ENCODE measurements at places on chromosomes 3 and 15. TPM values are rescaled to one million over a fixed set of nuclear protein-coding genes. Genes with fewer than 3 reads are reported as not detected.

Gene SLC35G2
- 14.4 TPM for total RNA-seq

Gene ZNF501
- 25.0 TPM for total RNA-seq

Gene CSPG4
- 6.6 TPM for total RNA-seq

Gene RPSA
- total RNA-seq, result 953 TPM

Gene CLDN18
- total RNA-seq, result not detected

Gene ITIH4
- total RNA-seq, result 17.8 TPM

Gene SNX33
- total RNA-seq, result 3.4 TPM

Gene RBP2
- not detected for total RNA-seq

Gene VILL
- total RNA-seq, result 17.5 TPM

Gene TTLL13
- total RNA-seq, result not detected

Gene FEZF2
- 19.1 TPM for total RNA-seq

Gene ETV5
- 51.6 TPM for total RNA-seq

Gene MYD88
- total RNA-seq, result 7.5 TPM

Gene SEMA7A
- total RNA-seq, result 59.2 TPM

Gene HTR3D
- total RNA-seq, result not detected

Gene SERPINI2
- 2.2 TPM for total RNA-seq

Gene FANCD2OS
- total RNA-seq, result not detected

Gene GXYLT2
- total RNA-seq, result 3.4 TPM

Gene THUMPD3
- total RNA-seq, result 67.3 TPM

Gene SPATA12
- total RNA-seq, result not detected

Gene DRD3
- not detected for total RNA-seq

Gene SLMAP
- 84.8 TPM for total RNA-seq

Gene ST3GAL6
- total RNA-seq, result 25.7 TPM

Gene ALS2CL
- 4.4 TPM for total RNA-seq

Gene SLITRK3
- total RNA-seq, result 4.7 TPM

Gene SMAD6
- 2.5 TPM for total RNA-seq

Gene TUSC7
- not detected for total RNA-seq

Gene GCHFR
- 4.4 TPM for total RNA-seq

Gene GTF2E1
- 13.5 TPM for total RNA-seq

Gene STAB1
- 11.9 TPM for total RNA-seq

Gene FANCI
- 16.9 TPM for total RNA-seq

Gene SLC24A5
- total RNA-seq, result not detected

Gene TNIK
- 118 TPM for total RNA-seq

Gene SERPINI1
- total RNA-seq, result 95.8 TPM

Gene GABRA5
- total RNA-seq, result 54.5 TPM

Gene SH2D7
- not detected for total RNA-seq

Gene ASTE1
- 16.0 TPM for total RNA-seq

Gene SLC28A2
- total RNA-seq, result not detected

Gene PCBP4
- total RNA-seq, result 72.9 TPM

Gene ROPN1
- not detected for total RNA-seq

Gene SI
- total RNA-seq, result not detected

Gene PDCD10
- total RNA-seq, result 70.7 TPM

Gene PRTG
- 7.2 TPM for total RNA-seq

Gene NR2E3
- total RNA-seq, result not detected

Gene TIMP4
- total RNA-seq, result 3.4 TPM

Gene CADPS
- 418 TPM for total RNA-seq

Gene EXD1
- 0.63 TPM for total RNA-seq

Gene ZMYND10
- 3.4 TPM for total RNA-seq

Gene AMT
- total RNA-seq, result 2.5 TPM

Gene OSTN
- 26.6 TPM for total RNA-seq

Gene RSL24D1
- total RNA-seq, result 99.8 TPM

Gene MUC20
- 10.0 TPM for total RNA-seq

Gene DPH3
- 16.6 TPM for total RNA-seq

Gene PPP2R3A
- 44.8 TPM for total RNA-seq

Gene GPR171
- not detected for total RNA-seq

All from parietal lobe (tissue), 2 donors.